ENCODE measurements at places on chromosomes 7 and 10.

GRCh38 chr7:108097703-108098102 is 32.5 kb downstream of the LAMB4 start:
- no peak for DNase-seq

- DNase-seq = no peak
Measured at GRCh38 chr10:49307921-49308320, 9.0 kb downstream of the C10orf71 start.

GRCh38 chr10:57262892-57263291 is 901.8 kb upstream of the ZWINT start:
- DNase-seq = no peak

DNA sequence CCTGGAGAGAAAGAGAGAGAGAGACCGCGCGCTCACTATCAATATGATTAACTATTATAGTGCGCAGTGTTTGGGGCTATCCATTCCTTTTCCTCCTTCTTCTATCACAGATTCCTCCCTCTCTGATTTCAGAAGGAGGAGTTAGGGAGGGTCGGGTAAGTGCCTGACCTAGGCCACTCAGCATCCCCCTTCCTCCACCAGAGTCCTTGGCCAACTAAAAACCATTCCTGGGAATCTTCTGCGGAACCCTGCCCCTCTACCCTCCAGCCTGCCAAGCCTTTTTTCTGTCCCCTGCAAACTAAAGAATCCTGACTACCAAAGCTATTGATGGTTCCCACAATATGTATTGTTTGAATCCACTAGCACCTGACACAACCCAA is 256.2 kb upstream of the NFE2L3 start:
- DNase-seq = peak; percentile 36

- DNase-seq = no peak
Measured at GRCh38 chr7:50349963-50350944, 45.7 kb downstream of the IKZF1 start.

DNA sequence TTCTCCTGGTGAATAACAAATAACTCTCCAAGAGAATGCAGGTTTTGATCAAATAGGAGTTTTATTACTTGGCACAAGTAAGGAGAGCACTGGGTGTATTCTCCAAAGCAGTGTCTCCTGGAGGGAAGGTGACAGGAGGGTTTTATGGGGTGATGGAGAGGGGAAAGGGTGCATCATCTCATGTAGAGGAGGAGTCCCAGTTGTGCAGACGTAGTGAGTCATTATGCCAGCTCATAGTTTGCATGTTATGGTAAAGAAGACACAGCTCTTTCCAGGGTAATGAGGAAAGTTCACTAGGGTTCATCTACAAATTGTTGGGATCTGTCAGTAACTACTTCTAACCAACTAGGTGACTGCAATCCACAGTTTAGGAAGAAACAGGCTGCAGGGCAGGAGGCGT is 347.9 kb upstream of the MEOX2 start:
- DNase-seq = no peak

DNA sequence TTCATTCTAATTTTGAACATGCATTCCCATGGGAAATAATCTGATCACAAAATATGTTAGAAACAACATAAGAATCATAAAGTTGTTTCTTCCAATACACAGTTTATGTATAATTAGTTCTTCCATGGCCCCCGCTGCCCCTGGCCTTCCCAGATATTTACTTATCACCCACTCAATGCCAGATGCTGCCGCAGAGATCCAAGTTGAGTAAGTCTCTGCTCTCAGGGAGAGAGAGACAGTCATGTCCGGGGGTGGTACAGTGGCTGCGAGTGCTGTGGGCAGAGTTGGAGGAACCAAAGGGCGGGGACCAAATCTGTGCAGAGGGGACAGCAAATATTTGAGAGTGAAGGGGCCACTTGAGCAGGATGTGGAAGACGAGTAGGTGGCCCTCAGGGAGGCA is 37.1 kb downstream of the COL26A1 start:
- DNase-seq = no peak

GRCh38 chr7:64599359-64599758 is 36.5 kb upstream of the ZNF680 start:
- DNase-seq = no peak

DNA sequence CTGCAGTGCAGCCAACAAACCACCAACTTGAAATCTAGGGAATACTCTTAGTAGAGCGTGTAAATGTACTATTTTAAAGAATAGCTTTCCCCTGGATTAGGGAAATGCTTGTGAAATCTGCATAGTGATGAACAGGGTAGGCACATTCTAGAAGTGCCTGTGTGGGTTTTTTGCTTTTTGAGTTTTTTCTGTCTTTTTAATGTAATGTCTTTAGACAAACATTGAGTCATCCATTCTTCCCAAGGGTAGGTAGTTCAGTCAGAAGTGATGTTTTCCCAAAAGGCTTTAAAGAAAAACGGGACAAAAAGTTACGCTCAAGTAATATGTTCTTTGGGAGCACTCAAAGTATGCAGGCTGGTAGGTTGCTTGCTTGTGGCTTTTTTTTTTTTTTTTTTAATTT is 130.0 kb downstream of the AUTS2 start:
- no peak for DNase-seq
